ENCODE measurements at places on chromosomes 13 and 19.

GRCh38 chr13:99290894-99291293 lies 16.3 kb downstream of the GPR183 start:
- DNase-seq = no peak

- DNase-seq = no peak
Observed at GRCh38 chr13:28541966-28542365, 47.0 kb upstream of the FLT1 start.

DNA sequence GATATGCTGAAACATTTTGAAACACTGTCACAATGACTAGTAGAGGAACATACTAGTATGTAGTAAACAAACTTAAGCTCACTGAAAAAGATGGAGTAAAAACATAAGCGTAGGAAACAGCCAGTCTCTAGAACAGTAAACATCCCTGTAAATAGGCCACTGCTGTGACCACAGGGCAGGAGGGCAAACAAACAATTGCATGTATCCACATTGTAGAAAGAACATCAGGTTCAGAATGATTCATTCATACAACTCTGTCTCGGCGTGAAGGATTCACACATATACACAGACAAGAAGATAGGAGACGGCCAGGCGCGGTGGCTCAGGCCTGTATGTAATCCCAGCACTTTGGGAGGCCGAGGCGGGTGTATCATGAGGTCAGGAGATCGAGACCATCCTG lies 390.1 kb downstream of the IRS2 start:
- no peak for DNase-seq

GRCh38 chr19:5128251-5128935 lies 159.5 kb downstream of the KDM4B start:
- no peak for DNase-seq

GRCh38 chr19:53989600-53990533 lies 1.6 kb upstream of the CACNG6 start:
- no peak for DNase-seq

- no peak for DNase-seq
Observed at GRCh38 chr19:41554907-41555306, 21.1 kb upstream of the CEACAM21 start.

- DNase-seq = no peak
Observed at GRCh38 chr19:54893406-54893805, 12.5 kb upstream of the NCR1 start.

GRCh38 chr19:14674764-14675163 lies at the start of gene ADGRE3:
TSS of gene ADGRE3 (minus strand) at chr19:14674844. CDS start at chr19:14674770, 74 bp downstream.
- DNase-seq = no peak

DNA sequence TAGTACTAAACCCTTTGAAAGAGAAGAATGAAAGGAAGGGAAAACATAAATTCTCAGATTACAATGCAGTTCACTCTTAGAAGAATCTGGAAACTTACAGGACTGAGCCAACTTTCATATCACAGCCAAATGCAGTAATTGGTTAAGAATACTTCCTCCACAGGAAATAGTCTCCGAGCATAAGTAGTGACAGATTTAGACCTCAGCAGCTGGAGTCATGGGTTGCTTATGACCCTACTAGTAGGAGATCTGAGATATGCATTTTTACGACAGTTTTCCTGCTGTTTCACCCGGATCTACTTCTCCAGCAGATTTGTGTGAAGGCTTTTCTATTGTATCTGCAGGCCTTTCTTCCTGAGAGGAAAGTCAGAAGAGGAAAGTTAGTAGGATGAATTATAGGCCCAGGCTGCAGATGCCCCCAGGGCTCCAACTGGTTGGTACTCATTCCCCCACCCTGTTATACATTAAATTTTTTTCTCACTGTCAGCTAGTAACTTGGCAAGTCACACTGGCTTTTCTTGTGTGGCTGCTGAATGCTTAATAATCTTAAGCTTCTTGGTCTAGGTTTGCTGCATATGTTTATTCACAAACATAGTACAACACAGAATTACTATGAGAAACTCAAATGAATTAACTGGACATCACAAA lies 1241.5 kb upstream of the MIR17HG start:
- no peak for DNase-seq

DNA sequence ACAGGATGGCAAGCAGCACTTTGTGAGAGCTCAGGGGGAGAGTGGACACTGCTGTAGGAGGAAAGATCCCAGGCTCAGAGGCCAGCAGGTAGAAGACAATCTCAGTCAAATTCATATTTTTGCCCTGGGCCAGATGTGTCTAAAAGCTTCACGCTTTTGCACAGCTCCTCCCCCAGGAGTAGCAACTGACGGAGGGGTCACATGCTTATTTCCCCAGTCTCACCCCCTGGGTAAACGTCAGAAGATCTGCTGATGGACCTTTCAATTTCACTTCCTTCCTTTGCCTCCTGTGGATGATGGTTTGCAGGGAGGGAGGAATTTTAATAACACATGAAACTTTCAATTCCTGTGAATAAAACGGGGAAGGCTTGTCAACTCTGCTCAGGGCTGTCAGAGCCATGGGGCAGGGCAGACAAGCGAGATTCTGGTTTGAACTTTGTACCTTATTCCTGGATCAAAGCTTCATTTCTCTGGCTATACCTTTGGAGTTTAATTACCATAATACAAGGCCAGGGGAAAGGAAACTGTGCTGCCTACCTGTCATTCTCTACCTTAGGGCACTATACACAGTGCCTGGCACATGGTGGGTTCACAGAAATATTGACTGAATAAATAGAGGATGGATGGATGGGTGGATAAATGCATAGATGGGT lies 41.0 kb downstream of the POU4F1 start:
- DNase-seq = no peak

DNA sequence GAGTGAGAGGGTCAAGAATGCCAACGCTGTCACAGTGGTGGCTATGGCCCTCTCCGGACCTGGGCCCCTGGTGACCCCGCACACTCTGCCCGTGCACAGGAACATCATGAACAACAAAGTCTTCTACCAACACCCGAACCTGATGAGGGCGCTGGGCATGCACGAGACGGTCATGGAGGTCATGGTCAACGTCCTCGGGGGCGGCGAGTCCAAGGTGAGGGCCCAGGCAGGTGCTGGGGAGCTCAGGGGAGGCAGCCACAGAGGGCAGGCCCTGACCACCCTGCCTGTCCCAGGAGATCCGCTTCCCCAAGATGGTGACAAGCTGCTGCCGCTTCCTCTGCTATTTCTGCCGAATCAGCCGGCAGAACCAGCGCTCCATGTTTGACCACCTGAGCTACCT lies 62.6 kb downstream of the RYR1 start:
- no peak for DNase-seq

DNA sequence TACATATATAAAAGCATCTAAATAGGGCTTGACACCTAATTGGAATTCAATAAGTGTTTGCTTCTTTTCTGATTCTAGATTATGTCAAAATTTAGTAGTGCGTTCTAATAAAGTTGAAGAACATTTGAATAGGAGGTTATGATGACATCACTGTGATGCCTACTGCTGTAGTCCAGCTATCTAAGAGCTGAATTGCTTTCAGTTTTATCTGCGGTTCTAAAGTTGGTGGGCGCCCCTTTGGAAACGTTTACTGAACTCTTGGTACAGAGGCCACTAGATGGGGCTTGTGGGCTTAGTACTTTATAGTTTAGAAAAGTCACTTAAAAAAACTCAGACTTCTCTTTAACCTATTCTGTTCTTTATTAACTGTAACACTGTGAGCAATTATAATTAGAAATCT lies 776.9 kb downstream of the GPC5 start:
- no peak for DNase-seq

DNA sequence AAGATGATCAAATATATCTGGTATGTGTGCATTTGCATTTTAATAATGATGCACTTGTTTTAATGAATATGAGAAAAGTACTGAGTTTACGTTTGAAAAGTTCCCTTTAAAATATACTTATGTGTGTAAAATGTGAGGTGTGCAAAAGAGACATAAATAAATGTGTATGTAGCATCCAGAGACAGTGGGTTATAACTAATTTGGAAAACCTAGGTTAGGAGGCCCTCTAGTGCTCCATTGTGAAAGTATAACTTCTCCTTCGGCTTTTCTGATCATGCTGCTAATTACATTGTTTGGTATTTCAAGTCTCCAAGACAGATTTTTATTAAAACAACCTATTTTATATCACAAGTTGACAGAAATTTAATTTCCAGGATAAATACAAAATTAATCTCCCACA lies 30.1 kb downstream of the SCEL start:
- DNase-seq = no peak

DNA sequence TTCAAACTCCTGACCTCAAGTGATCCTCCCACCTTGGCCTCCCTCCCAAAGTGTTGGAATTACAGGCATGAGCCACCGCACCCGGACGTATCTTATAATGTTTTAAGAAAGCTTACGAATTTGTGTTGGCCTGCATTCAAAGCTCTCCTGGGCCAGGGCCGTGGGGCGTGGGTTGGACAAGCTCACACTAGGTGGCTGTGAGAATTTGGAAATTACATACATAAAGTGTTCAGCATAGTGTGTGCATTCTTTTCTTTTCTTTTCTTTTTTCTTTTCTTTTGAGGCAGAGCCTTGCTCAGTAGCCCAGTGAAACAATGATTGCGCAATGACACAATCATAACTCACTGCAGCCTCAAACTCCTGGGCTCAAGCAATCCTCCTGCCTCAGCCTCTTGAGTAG lies 2.6 kb downstream of the ZSWIM4 start:
- no peak for DNase-seq

GRCh38 chr19:41415154-41415571 lies 12.0 kb downstream of the B3GNT8 start:
- DNase-seq = no peak

- DNase-seq = no peak
Observed at GRCh38 chr13:97986835-97987234, 33.4 kb downstream of the IPO5 start.

DNA sequence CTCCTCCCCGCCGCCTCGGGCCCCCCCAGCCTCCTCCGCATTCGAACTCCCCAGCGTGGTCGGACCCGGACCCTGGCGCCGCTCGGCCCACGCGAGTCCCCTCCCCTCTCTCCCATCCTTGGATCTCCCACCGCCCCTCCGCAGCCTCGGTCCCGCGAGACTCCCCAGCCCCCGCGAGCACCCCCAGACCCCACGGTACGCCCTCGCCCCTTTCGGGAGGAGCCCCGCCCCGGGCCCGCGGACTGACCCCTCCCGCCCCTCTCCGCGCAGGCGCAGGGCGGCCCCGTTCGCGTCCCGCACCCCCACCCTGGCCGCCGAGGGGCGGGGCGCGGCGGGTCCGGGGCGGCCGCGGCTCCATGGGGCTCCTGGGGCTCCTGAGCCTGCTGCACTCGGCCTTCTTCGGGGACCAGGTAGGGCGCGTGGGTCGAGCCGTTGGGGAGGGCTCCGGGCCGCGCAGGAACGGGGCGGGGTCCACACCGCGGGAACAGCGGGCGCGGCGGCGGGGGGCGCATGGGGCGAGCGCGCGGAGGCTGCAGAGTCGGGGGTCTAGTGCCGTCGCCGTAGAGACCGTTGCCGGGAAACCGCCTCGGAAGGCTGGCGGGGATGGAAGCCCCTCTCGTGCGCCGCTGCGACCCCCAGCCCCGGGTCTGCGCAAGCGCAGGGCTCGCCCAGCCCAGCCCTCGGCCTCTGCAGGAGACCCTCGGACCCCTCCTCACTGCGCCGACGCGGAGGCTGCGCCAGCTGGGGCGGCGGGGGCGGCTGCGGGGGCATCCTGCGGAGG lies 3.8 kb upstream of the APC2 start:
- peak; percentile 35 for DNase-seq

DNA sequence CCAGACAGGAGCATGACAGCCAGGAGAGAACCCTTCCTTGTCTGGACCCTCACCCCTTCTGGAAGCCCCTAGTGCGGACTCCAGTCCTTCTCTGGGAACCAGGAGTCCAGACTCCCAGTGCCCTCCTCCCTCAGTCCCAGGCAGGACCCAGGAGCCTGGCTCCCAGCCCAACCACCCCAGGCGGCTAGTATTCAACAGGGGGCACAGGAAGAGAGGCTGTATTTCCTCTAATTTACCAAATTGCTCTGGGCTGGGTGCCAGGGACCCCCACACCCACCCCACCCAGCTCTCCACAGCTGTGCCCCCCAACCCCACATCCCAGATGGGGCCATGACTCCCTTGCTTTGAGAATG lies 3.3 kb downstream of the GRIN2D start:
- DNase-seq = no peak

GRCh38 chr13:89315287-89315686 lies 1644.1 kb downstream of the SLITRK5 start:
- no peak for DNase-seq

GRCh38 chr13:113089693-113090414 lies 15.7 kb upstream of the F7 start:
- no peak for DNase-seq

DNA sequence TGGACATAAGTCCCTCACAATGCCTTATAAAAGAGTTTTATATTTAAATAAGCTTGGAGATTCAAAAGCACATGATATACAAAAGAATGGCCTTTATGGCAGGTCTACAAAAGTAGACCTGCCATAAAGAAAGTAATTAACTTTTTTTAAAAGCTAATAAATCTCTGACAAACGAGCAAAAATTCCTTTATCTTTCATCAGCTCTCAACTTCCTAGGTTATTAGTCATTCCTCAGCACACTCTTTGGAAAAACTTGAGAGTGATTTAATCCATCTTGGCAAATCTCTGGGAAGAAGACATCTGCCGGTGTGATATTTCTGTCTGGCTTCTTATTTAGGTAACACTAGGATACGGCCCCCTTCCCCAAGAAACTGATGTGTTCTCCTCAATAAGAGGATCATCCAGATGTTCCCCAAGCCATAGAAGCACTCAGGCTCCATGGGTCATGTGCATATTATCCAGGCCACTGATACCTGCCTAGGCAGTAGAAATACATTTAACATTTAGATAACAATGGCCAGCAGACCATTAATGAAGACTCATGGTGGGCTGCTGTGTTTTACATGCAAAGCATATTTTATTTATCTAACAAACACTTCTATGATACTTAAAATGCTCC lies 372.7 kb downstream of the LIG4 start:
- DNase-seq = no peak

- DNase-seq = no peak
Observed at GRCh38 chr13:107124129-107124718, 556.3 kb upstream of the ARGLU1 start.

GRCh38 chr13:35675651-35676050 lies 199.2 kb upstream of the MAB21L1 start:
- no peak for DNase-seq

DNA sequence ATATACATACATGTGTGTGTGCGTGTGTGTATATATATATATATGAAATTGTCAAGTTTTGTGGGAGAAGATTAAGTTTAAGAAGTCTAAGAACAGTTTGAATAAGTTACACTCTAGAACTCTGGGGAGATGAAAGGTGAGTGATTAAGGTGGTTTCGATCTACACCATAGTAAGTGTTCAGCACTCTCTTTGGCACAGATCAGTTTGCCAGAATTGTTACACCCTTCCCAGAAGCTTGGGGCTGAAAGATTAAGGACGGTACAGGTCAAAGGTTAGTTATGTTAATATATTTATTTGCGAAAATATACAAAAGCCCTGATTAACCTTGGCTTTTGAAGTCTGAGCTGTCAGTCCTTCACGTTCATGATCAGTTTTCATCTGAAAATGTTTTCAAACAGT lies 309.1 kb downstream of the KLF5 start:
- no peak for DNase-seq
